Activated T-cell treated with anti-CD3 and anti-CD28 coated beads, Interleukin-2, amount 50 U/mL, for 72 hours (primary cell): ENCODE measurements at places on chromosomes 4 and X. TPM values are rescaled to one million over a fixed set of nuclear protein-coding genes. Genes with fewer than 3 reads are reported as not detected.

DNA sequence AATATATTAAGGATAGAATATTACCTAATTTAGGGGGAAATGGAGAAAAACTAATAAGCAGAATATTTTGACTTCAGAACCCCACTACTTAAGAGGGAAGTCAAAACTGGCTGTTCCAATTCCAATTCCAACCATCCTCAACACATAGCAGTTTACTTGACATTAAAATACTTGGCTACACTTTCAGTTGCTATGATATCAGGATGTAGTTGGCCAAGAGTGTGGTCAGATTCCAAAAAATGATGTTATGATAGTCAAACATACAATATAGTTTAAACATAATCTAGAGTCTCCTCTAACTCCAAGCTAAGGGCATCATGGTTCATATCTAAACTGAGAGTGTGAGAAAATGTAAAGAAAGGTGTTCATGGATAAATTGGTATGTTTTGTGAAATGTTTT, 16.5 kb upstream of the SMIM14 start:
- peaks cover 7% of the 10 kb centered on the region for H3K4me1 ChIP-seq
- no peak for DNase-seq
- H3K4me3 ChIP-seq = no peak overlapping the region
- H3K27me3 ChIP-seq = no peaks in the 10 kb centered on the region
- no peaks in the 10 kb centered on the region for H3K36me3 ChIP-seq
- no peak overlapping the region for H3K27ac ChIP-seq

DNA sequence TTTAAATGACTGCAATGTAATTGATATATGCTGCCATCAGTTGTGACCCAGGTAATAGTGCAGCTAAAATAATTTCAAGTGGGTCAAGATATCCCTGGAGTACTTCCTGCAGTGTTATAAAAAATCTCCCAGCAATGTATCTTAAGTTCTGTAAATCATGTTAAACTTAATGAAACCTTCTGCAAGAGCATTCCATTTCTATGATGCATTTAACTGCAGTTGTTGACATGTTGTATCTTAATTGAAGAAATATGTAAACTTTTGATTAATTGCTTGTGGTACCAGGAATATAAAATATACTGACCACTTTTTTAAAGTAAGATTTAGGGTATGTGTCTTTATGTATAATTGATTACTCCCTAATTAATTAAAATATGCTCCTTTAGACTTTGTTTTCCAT, 213.6 kb downstream of the AFF2 start:
- H3K36me3 ChIP-seq = no peaks in the 10 kb centered on the region
- H3K4me1 ChIP-seq = no peaks in the 10 kb centered on the region
- no peaks in the 10 kb centered on the region for H3K27me3 ChIP-seq
- DNase-seq = no peak
- no peak overlapping the region for H3K27ac ChIP-seq

- no peak for DNase-seq
- no peaks in the 10 kb centered on the region for H3K36me3 ChIP-seq
- no peaks in the 10 kb centered on the region for H3K4me1 ChIP-seq
Observed at GRCh38 chr4:181802207-181802606, 441.0 kb upstream of the TENM3 start.

- no peak for DNase-seq
- no peak overlapping the region for H3K4me3 ChIP-seq
- peaks cover 6% of the 10 kb centered on the region for H3K27me3 ChIP-seq
- no peak overlapping the region for H3K27ac ChIP-seq
- peaks cover 7% of the 10 kb centered on the region for H3K4me1 ChIP-seq
- no peaks in the 10 kb centered on the region for H3K36me3 ChIP-seq
Observed at GRCh38 chr4:74394476-74395136, 29.7 kb downstream of the EREG start.

DNA sequence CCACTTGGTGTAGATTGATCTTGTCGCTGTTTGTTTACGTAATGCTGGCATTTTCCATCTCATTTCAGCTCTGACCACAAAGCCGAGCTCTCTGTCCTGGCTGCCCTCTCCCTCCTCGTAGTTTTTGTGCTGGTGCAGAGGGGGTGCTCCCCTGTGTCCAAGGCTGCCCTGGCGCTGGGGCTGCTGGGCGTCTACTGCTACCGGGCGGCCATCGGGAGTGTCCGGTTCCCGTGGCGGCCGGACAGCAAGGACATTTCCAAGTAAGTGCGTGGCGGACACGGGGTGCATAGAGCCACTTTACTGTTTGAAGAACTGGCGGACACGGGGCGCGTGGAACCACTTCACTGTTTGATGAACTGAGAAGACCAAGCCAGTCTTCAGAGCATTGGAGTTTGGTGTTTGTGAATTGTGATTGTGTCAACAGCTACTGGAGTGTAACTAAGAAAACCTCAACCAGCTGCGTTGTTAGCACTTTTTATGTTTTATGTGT, 28.0 kb downstream of the PIGG start:
- H3K4me3 ChIP-seq = no peak overlapping the region
- peaks cover 7% of the 10 kb centered on the region for H3K36me3 ChIP-seq
- H3K27ac ChIP-seq = no peak overlapping the region
- no peaks in the 10 kb centered on the region for H3K27me3 ChIP-seq
- H3K4me1 ChIP-seq = no peaks in the 10 kb centered on the region

JAKMIP1 gene
- total RNA-seq = 33.7 TPM

STK32B gene
- not detected for total RNA-seq

PCDH11X gene
- total RNA-seq = not detected

- H3K27me3 ChIP-seq = peaks cover 5% of the 10 kb centered on the region
- H3K4me1 ChIP-seq = no peaks in the 10 kb centered on the region
- H3K27ac ChIP-seq = no peak overlapping the region
- no peak overlapping the region for H3K4me3 ChIP-seq
- no peaks in the 10 kb centered on the region for H3K36me3 ChIP-seq
Observed at GRCh38 chrX:145881175-145881995, 63.8 kb downstream of the SLITRK2 start.

- no peaks in the 10 kb centered on the region for H3K36me3 ChIP-seq
- DNase-seq = no peak
- no peak overlapping the region for H3K4me3 ChIP-seq
- no peaks in the 10 kb centered on the region for H3K27me3 ChIP-seq
- no peak overlapping the region for H3K27ac ChIP-seq
Observed at GRCh38 chr4:186623546-186623945, 68.2 kb upstream of the MTNR1A start.

DNA sequence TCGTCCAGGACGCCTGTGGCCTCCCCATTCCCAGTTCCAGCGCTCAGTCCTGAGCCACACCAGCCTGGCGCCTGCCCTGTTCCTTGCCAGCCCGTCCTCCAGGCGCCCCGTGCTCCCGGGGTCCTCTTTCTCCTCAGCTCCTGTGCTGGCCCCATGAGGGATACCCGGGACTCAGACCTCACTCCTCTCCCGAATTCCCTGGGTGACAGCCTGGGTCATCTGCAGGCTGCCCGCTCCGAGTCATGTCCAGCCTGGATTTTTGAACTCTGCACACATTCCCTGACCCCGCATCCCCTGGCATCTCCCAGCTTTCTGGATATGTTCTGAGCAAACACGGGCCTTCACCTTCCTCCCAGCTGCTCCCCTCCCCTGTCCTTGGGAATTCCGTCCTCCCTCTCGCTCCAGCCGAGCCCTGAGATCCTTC, 14.9 kb upstream of the ADD1 start:
- H3K36me3 ChIP-seq = peaks cover 15% of the 10 kb centered on the region
- no peak for DNase-seq
- no peak overlapping the region for H3K4me3 ChIP-seq
- H3K27ac ChIP-seq = no peak overlapping the region

SPACA5 gene
- total RNA-seq = not detected

DNA sequence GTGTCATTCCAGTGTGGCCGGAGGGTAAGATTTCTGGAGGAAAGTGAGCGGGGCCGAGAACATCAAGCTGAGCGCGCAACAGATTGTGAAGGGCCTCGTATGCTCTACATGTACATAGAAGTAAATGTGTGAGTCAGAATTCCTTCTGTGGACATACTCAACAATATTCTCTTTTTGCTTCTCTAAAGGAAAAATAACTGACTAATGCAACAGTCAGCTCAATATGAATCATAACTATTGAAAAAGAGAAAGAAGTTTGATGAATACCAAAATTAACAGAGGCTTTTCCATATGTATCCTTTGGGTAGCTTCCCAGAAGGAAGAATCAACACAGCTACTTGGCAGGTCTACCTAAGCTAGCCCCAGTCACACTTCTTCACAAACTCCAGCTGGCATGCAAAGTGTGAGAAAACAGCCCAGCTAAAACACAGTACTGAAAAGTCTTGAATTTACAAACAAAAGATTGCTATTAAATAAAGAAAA, 87.5 kb upstream of the ZFP42 start:
- H3K27me3 ChIP-seq = no peaks in the 10 kb centered on the region
- no peaks in the 10 kb centered on the region for H3K36me3 ChIP-seq
- H3K4me1 ChIP-seq = no peaks in the 10 kb centered on the region
- no peak overlapping the region for H3K4me3 ChIP-seq

GRCh38 chr4:123671636-123672404, 275.2 kb downstream of the SPRY1 start:
- peaks cover 85% of the 10 kb centered on the region for H3K27me3 ChIP-seq
- H3K36me3 ChIP-seq = no peaks in the 10 kb centered on the region
- peak overlapping the region; percentile 34 for H3K27ac ChIP-seq

DNA sequence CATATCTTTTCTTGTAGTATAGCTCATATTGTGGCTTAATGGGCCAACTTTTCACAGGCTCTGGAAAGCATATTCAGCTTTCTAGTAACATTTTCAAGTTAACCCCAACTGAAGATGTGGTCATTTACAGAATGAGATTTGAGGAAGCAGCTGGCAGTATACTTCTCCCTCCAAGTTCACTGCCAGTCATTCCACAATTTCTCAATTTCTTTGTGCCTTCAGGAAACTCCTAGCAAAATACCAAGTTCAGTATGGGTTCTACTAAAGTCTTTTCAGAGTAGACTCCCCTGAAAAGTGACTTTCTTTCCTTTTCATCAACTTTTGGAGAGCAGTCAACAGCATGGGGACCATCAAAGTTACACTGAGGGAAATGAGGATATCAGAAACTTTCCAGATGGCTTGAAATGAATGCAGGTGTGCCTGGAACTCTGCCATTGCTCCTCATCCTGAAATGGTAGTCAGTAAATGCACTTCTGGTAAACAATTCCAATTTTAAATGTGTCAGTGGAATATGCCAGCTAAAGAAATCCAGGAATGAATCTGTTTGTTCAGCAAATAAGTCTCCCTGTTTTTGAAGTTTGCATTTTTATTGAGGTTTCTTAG, 81.5 kb upstream of the TEX13D start:
- no peak overlapping the region for H3K27ac ChIP-seq
- peaks cover 8% of the 10 kb centered on the region for H3K4me1 ChIP-seq
- no peak overlapping the region for H3K4me3 ChIP-seq
- H3K27me3 ChIP-seq = peaks cover 11% of the 10 kb centered on the region

DNA sequence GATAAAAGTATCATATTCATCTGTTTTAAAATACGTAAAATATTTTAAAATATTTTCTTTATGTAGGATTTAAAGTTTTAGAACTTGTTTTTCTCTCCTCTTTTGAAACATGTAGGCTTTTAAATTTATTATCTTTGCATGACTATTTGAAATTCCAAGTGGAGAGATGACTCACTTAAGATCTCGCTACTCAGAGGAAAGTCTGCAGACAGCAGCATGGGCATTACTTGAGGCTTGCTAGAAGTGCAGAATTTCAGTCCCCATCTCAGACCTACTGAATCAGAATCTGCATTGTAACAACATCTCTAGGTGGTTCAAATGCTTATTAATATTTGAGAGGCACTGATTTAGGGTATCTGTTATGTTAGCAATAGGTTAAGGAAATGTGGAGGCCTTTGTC, 225.7 kb upstream of the ARX start:
- no peak overlapping the region for H3K4me3 ChIP-seq
- H3K27me3 ChIP-seq = no peaks in the 10 kb centered on the region
- H3K36me3 ChIP-seq = no peaks in the 10 kb centered on the region
- H3K4me1 ChIP-seq = no peaks in the 10 kb centered on the region
- DNase-seq = no peak
- H3K27ac ChIP-seq = no peak overlapping the region

GRCh38 chr4:17726911-17727310, 54.5 kb downstream of the FAM184B start:
- peaks cover 11% of the 10 kb centered on the region for H3K27me3 ChIP-seq
- H3K36me3 ChIP-seq = peaks cover 7% of the 10 kb centered on the region
- no peak overlapping the region for H3K4me3 ChIP-seq

DNA sequence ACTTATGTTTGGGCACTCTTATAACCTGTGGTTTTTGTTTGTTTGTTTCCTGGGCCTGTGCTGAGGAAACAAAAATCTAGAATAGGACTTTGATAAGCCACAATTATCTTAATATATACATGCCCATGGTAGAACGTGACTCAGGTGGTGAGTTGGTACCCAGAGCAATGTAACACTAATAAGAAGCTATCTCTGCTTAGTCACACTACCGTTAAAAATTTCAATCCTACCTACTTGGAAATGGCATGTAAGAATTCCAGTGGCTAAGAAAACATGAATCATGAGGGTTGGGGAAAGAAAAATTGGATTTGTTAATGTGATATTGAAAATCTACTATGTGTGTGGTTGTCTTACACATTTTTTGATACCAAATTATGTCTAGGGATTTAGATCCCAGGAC, 30.5 kb upstream of the ADGRG2 start:
- H3K4me1 ChIP-seq = no peaks in the 10 kb centered on the region
- H3K27me3 ChIP-seq = peaks cover 9% of the 10 kb centered on the region
- no peak for DNase-seq
- no peak overlapping the region for H3K4me3 ChIP-seq

DNA sequence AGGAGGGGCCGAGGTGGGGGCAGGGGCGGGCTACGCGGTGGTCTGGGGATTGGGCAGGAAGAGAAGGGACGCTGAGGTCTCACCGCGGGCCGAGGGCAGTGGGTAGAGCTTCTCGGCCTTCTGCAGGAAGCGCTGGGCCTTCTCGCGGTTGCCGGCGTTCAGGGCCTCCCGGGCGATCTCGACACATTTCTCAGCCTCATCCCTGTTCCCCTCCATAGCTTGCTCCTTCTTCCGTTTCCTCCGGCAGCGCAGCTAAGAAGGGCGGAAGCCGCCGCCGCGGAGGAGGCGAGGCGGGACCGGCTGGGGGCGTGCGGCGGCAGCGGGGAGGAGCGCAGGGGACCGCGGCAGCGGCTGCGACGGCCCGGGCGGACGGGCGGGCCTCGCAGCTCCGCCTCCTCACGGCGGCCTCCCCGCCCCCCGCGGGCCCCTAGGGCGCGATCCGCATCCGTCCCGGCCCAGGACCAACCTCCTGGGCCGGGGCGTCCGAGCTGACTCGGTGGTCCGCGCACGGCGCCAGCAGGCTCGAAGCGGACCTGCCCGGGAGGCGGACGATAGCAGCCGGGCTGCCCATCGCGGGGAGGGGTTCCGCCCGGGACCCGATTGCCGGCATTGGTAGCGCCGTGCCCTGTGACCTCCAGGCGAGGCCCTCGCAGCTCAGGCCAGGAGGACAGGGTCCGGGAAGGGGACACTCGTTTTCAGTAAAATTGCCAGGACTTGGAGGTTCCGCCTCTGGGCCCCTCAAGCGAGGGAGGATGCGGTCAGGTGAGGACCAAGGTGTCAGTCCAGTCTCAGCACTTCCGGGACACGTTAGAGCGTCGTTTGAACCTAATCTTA, at the start of gene DNAJB14:
Gene DNAJB14 (minus strand): TSS at position 263 of the 834 bp plus-strand sequence. CDS start 47 bp downstream, at position 216.
- peaks cover 13% of the 10 kb centered on the region for H3K36me3 ChIP-seq
- peak within 1 kb of the TSS; percentile 98 for H3K27ac ChIP-seq
- no peaks in the 10 kb centered on the region for H3K27me3 ChIP-seq
- peaks cover 51% of the 10 kb centered on the region for H3K4me1 ChIP-seq
- H3K4me3 ChIP-seq = peak within 1 kb of the TSS; percentile 99
